ENCODE measurements at places on chromosomes 5 and 9. TPM values are rescaled to one million over a fixed set of nuclear protein-coding genes. Genes with fewer than 3 reads are reported as not detected.
A peak's percentile ranks its signal among the peaks of the same experiment; 100 is the strongest.

Gene TBC1D2
- total RNA-seq = 10.2 TPM

DNA sequence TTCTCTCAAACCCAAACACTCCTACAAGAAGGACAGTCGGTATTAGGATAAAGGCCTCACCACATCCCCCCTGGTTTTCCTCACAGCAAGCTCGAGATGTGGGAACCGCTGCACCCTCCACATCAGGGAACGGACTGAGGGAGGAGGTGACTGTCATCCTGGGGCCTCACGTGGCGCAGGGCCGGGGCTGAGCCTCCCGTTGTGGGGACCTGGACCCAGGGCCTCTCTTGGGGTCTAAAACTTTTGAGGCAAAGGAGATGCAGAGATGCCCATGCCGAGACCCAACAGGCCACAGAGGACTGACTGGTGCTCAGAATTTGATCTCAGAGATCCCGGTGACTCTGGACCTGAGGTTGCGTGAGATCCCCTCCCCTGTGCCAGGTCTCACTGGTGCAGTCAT, 72.7 kb downstream of the MRPL36 start:
- no peak for DNase-seq

DNA sequence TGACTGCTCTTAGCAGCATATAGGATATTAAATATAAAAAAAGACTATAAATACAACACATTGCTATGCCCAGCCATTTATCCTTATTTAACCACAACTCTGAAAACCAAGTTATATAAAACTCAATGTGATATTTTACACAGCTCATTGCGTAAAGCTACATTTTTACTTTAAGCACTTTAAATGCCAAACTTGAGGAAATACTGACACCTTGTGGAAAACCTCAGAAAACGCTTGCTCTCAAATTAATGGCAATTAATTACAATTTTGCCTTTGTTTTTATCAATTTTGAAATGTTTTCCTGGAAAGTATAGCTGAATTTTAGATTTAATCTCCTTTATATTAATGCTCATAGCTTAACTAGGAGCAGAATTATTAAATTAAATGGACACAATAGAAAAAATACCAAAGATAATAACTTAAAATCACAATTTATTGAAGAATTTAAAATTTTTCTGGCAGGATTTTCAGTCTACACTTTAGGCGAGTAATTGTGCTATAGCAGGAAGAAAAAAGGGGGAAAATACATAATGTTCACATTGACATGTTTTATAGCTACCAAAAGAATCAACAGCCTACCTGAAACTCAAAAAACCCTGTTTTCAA, 25.2 kb upstream of the PLAC8L1 start:
- peak; percentile 10 for DNase-seq

- DNase-seq = no peak
These were observed 25.5 kb downstream of the CTSL start for GRCh38 chr9:87751423-87751822.

Gene ZFAND5
- total RNA-seq = 181 TPM

GRCh38 chr5:146338774-146339714, at the start of gene POU4F3:
Gene POU4F3, plus strand, starts transcription at chr5:146338839. Its CDS starts 274 bp downstream, at chr5:146339113.
- DNase-seq = no peak

Gene SLC25A2
- total RNA-seq = 0.25 TPM

GRCh38 chr5:5494489-5495402, 72.3 kb downstream of the ICE1 start:
- peak; percentile 20 for DNase-seq

GRCh38 chr9:126049088-126049487, 277.5 kb upstream of the MVB12B start:
- no peak for DNase-seq

- DNase-seq = peak; percentile 20
These were observed 69.3 kb downstream of the OLFM1 start for GRCh38 chr9:135156525-135157510.

Gene F2R
- total RNA-seq = 285 TPM

DNA sequence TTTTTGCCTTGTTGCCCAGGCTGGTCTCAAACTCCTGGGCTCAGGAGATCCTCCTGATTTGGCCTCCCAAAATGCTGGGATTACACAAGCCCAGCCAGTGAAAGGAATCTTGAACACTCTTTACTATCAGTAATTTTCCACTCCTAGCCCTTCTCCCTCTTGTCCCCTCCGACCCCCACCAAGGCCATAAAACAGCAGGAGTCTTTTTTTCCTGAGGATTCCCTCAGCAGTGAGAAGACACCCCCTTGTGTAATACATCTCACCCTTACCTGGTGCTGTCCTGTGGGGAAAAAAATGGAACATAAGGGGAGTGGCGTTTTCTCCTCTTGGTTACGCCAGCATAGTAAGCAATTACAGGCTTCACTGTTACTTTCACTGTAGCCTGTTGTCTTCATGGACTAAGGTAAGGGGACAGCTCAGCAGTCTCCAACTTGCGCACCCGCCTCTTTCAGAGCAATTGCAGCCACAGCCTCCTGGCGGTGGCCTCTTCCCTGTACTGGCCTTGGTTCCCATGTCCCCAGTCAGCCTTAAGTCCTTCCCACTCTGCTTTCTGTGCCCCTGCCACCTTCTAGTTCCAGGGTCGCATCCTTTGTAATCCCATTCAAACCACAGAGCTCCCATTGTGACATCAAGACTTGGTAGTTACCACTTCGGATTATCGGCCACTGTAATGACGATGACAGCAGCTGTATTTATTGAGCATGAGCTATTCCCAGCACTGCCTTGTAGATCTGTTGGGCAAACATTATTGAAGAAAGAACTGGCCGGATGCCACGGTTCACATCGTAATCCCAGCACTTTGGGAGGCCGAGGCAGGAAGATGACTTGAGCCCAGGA, 10.0 kb downstream of the NAIF1 start:
- no peak for DNase-seq

- no peak for DNase-seq
These were observed 71.3 kb downstream of the INSL6 start for GRCh38 chr9:5113994-5114748.

DNA sequence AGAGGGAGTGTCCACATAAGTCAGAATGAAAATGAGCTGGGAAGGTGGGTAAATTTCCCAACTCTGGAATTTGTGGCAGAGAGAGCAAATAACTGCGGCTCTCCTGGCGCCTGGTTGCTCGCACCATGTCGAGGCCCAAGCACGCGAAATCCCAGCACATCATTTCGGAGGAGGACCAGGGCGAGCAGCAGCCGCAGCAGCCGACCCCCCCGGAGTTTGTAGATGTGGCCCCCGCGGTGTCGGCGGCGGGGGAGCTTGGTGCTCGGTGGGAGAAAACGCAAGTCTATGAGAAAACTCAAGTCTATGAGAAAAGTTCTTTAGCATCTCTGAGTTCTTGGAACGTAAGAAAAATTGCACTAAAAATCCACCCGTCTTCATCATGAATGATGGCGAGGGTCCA, 60.3 kb downstream of the ACTBL2 start:
- DNase-seq = no peak

DNA sequence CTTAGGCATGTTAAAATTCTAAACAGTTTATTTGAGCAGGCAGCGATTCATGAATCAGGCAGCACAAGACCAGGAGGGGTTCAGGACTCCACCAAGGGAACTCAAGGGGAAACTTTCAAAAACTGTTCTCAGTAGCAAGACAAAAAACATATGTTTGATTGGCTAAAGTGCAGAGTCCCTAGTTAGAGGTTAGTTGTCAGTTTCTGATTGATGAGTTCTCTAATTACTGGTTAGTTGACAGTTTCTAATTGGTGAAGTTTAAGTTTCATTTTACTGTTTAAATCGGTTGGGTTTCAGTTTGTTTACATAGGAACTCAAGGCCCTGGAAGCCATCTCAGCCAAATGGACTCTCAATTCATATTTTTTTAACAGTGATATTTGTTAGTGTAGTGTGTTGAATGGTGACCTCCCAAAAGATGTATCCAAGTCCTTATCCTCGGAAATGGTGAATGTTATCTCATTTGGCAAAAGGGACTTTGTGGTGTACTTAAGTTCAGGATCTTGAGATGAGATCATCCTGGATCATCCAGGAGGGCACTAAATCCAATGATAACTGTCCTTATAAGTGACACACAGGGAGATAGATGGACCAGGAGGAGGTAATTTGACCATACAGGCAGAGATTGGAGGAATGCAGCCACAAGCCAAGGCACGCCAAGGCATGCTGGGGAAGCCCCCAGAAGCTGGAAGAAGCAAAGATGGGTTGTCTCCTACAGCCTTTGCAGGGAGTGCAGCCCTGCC, 219.2 kb upstream of the RAI14 start:
- DNase-seq = peak; percentile 41

Gene GABBR2
- 2.2 TPM for total RNA-seq

GRCh38 chr9:20042128-20042711, 253.4 kb upstream of the SLC24A2 start:
- no peak for DNase-seq

Gene KCNV2
- not detected for total RNA-seq

Gene CXCL14
- total RNA-seq = 0.53 TPM

DNA sequence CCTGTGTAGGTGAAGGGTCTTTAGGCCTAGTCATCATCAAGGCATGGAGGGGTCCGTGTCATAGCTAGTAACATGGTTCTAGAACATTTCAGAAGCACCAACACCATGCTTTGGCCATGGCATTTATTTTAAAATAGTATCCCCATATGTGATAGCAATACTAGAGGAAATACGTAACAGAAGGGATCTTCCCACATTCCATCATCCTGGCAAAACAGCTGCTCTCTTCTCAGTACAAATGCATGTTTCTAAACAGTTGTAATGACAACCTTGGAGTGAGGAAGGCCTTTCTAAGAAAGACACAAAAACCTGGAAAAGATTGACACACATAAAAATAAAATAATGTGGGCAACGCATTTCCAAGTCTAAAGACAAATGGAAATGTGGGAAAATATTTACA, 97.6 kb downstream of the GADD45G start:
- DNase-seq = no peak

GRCh38 chr5:86526811-86527348, 90.9 kb upstream of the COX7C start:
- no peak for DNase-seq

Gene CCDC187
- not detected for total RNA-seq

- DNase-seq = peak; percentile 46
These were observed 8.4 kb upstream of the OSMR start for GRCh38 chr5:38837416-38837815.

Gene TAS2R1
- total RNA-seq = not detected

All from astrocyte (in vitro differentiated cells and primary cell).